ENCODE measurements at places on chromosomes 12 and 14.

GRCh38 chr12:50142993-50143392 is 24.2 kb downstream of the CERS5 start:
- DNase-seq: no peak

DNA sequence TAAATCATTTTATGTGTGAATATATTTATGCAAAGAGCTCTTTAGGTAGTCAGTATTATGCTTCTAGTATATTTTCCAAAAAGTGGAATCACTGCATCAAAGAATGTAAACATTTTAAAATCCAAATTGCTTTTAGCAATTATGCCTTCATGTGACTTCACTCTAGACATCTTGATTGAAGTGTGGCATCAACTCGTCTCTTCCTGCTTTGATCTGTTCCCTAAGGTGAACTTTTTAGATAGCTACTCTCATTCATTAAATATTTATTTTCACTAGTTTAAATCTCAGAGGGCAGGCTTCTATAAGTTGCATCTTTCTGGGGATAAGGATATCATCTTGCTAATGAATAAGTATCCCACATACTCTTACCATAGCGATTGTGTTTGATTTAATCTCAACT is 39.2 kb downstream of the DHRS2 start:
- DNase-seq: no peak

DNA sequence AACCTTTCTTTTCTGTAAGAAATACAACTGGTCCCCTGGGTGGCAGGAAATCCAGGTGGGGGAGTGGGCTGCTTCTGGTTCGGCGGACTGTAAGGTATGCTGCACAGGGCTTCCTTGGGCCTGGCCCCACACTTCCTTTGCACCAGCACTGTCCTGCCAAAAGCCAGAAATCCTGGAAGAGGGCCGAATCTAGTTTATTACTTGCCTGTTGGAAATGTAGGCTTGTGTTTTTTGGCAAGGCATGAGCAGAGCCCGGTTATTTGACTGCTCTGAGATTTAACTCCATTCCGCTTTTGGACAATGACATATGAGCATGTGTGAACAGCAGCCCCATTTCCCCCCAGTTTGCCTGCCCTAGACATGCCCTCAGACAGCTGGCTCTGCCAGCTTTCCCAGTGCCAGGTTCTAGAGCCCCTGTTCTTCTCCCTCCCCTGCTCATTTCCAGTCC is 86.6 kb downstream of the BORCS5 start:
- DNase-seq: no peak

DNA sequence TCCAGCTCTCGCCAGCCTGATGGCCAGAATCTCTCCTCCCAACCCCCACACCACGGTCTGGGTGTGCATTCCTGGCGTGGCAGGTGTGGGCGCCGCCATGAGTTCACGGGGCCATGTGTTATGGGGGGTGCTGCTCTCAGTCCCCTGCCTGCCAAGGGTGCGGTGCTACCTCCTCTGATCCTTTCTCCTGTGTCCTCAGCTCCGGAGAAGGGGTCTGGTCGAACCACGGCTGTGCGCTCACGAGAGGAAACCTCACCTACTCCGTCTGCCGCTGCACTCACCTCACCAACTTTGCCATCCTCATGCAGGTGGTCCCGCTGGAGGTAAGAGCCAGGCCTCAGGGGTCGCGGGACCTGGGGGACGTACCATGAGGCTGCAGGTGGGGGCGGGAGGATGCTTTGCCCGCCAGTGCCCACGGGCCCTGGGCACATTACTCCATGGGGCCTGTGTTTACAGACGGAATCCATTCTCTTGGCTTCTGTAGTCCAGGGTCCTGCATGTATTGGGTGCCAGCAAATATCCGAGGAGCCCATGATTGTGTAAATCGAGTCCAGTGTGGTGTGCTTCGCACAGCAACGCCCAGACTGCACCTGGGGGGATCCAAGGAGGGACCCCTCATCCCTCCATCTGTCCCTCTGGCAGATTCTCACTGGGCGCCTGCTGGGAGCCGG is 130.8 kb downstream of the ADGRD1 start:
- no peak for DNase-seq

DNA sequence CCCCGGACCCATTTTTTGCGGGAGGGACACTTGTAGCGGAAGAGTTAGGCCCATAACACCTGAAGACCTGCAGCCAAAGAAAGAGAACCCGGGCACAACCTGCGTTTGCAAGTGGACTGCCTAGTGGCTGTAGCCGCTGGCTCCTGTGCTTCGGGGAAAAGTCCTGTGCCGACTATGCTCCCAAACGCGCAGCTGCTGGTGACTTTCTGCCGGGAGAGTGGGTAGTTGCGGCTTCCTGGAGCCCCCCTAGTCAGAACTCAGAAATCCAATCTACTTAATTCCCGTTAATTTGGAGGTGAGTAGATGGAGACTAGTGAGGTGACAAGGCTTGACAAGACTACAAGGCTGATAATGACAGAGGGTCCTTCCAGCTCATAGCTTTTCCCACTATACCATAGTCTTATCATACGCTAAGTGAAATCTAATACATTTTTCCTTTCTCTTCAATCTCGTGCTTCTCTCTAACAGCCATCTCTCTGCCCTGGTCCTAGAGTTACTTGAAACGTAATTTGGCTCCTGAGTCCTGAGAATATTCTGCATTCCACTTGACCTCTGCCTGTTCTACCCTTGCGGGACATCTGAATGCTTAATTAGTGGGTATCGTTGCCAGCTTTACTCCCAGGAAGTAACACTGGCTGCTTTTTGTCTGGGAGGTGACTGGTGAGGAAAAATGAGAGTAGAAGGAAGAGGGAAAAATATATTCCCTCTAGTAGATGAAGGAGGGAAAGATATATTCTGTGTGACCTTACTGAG is 556 bp downstream of the MTHFD1 start:
- no peak for DNase-seq

- DNase-seq: peak; percentile 69
Observed at GRCh38 chr12:40263616-40264409, 39.0 kb downstream of the LRRK2 start.

- no peak for DNase-seq
Observed at GRCh38 chr12:38711054-38711453, 194.3 kb downstream of the CPNE8 start.

- DNase-seq: peak; percentile 66
Observed at GRCh38 chr12:113403435-113404415, at the start of gene SDS. SDS (minus strand) TSS chr12:113403887; CDS start chr12:113399708, 4,179 bp downstream.

GRCh38 chr12:121908702-121909101 is 9.7 kb upstream of the CFAP251 start:
- DNase-seq: no peak

- peak; percentile 72 for DNase-seq
Observed at GRCh38 chr12:81811061-81811777, 52.1 kb upstream of the PPFIA2 start.

GRCh38 chr12:93333828-93334227 is 43.9 kb upstream of the NUDT4 start:
- no peak for DNase-seq

DNA sequence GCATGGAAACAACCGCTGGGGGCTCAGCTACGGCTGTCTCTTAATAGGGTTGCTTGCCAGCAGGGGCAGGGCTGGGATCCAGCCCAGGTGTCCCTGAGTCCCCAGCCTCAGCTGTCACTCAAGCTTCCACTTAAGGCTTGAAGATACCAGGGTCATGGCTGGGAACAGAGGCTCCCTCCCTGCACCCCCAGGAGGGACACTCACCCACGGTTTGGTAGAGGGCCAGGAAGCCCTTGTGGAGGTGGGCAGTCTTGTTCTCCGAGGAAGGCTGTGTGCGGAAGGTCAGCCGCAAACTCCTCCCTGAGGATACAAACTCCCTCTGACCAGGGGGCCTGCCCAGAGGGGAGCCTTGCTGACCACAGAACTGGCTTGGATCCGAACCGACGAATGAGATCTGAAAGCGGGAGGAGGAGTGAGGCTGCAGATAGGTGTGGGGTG is 7.3 kb downstream of the C1RL start:
- DNase-seq: no peak

DNA sequence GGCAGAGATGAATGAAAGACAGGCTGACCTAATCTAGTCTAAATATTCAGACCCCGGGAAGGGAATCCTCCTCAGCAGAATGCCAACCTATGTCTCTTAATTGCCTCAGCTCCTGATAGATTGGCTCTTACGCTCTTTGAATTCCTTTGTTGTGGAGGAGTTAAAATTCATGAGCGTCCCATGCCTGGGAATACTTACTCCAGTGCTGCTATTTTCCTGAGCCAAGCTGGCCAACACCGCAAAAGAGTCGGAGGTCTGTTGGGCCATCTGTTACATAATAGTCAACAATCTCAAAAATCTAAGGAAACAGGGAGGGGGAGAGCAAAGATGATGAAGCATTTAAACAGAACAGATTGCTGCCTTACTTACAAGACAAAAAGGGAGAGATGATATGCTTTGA is 182.8 kb downstream of the ASCL1 start:
- no peak for DNase-seq

- DNase-seq: no peak
Observed at GRCh38 chr14:60644666-60645065, 4.6 kb downstream of the SIX1 start.

- DNase-seq: no peak
Observed at GRCh38 chr12:99427104-99427503, 220.4 kb upstream of the GARIN6 start.

- DNase-seq: no peak
Observed at GRCh38 chr12:31506515-31507306, 84.2 kb downstream of the DENND5B start.

DNA sequence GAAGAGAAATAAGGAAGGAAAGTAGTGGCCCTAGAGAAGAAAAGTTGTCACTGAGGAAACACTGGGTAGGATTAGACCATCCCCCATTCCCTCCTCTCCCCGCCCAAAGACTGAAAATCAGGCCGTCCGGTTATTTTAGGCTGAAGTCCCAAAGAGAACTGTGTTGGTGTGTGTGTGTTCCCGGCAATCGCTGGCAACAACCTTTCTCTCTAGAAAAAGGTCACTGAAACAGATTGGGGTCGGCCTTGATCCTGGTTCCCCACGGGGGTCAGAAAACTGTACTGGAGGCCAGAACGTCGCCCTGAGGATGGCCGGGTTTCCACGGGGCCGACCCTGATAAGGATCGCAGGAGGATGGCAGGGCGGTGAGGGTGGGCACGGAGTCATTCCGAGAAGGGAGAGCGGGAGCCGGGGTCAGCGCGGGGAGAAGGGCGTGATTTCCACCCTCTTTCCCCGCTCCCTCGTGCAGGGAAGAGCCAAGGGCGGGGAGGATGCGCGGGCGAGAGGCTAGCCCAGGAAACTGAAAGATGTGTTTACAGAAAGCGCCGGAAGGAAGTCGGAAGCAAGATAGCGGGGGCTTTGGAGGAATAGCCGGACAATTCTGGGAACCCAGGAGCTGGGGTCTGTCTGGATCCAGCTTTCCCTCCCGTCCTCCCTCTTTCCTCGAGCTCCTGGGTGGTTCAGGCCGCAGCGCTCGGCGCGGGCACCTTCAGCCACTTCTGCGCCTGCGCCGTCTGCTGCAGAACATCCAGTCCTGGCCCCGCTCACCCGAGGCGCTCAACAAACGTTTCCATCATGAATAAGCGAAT is 25.3 kb upstream of the SPTLC2 start:
- DNase-seq: peak; percentile 93

DNA sequence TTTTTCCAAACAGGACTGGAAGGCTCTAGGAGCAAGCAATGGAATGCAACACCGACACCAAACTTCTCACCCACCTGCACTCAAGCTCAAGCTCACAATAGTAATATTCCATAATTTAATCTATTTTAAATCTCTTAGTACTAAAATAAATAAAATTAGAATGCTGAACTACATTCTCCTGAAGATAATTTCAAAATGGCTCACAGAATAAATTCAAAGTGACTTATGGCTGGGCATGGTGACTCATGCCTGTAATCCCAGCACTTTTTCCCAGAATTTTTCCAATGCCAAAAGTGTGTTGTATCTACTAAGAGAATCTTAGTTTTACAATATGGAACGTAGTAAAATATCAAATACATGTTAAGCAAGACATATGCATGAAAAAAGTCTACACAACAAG is 31.5 kb downstream of the DUSP16 start:
- DNase-seq: no peak

DNA sequence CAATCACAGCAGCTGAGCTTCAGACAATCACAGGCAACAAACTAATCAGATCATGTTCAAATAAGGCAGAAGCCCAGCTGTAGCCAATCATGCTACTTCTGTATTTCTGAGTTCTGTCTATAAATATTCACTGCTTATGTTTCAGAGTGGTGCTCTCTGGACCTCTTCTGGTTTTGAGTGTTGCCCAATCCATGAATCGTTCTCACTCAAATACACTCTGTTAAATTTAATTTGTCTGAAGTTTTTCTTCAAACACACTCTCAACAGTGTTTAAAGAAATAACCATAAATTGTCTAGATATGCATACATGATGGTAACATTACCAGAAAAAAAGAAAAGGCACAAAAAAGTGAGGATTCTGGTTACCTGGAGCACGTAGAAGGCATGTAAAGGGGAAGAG is 77.9 kb upstream of the BBS10 start:
- DNase-seq: peak; percentile 60

DNA sequence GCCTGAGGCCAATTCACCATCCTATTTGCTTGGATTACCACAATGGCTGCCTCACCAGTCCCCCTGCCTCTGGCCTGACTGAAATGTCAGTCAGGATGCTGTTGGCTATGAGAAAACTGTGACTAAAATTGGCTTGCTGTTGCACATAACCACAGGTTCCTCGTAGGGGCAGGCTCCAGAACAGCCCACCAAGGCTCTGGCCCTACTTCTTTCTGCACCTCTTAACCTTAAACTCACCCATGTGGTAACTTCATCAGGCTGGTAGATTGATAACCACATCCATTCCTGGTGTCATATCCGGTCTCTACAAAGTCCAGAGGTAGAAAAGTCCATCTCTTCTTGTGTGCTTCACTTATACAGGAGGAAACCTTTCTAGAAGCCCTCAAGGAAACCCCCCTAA is 172.4 kb upstream of the PLXNC1 start:
- no peak for DNase-seq

GRCh38 chr12:26001530-26001929 is 43.0 kb downstream of the RASSF8 start:
- DNase-seq: no peak

DNA sequence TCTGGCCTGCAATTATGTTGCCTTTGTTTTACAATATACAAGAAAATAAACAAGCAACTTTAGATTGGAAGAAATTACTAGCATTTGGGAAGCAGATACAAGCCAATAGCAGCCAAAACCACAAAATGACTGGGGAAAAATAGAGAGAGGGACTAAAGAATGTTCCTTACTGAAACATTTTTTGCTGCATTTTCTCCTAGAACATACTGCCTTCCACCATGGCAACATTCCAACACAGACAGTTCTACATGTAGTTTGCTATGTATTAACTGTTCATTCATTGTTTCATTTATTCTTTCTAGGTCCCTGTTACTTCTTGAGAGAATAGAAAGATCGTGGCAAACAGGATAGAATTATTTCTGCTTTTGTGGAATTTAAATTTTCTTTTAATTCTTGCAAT is 530.2 kb downstream of the RPS29 start:
- DNase-seq: no peak

- no peak for DNase-seq
Observed at GRCh38 chr12:23750923-23751322, 198.5 kb downstream of the SOX5 start.

DNA sequence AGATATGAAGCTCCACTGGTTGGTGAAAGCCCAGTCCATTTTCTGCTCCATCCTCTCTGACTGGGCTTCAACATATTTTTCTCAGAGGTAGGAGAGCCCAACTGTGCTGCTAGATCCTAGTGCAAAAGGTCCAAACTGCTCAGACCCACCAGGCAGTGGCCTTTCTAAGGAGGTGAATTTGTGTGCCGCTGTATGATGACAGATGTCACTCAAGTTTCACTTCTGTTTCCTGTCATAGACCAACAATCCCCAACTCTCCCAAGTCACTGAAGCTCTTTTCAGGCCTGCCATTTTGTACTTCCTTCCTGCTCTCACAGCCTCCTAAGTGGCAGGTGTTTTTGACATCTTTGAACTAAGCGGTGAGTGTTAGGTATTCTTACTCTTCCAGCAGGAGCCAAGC is 16.4 kb upstream of the RNASE4 start:
- DNase-seq: peak; percentile 41

GRCh38 chr14:65957631-65958205 is 528.5 kb upstream of the CCDC196 start:
- no peak for DNase-seq
